ENCODE measurements at places on chromosomes 2 and 18.

- DNase-seq = peak; percentile 78
Observed at GRCh38 chr2:197152451-197153228, 157.9 kb downstream of the ANKRD44 start.

GRCh38 chr2:156476850-156477206, 40.6 kb downstream of the GPD2 start:
- peak; percentile 57 for DNase-seq

GRCh38 chr2:127226520-127227263, 6.6 kb upstream of the CYP27C1 start:
- DNase-seq = peak; percentile 69

- DNase-seq = no peak
Observed at GRCh38 chr2:235705296-235705695, 211.5 kb downstream of the AGAP1 start.

- no peak for DNase-seq
Observed at GRCh38 chr2:96157649-96158553, 12.7 kb upstream of the DUSP2 start.

- DNase-seq = no peak
Observed at GRCh38 chr2:96771796-96772618, 11.3 kb downstream of the CNNM4 start.

DNA sequence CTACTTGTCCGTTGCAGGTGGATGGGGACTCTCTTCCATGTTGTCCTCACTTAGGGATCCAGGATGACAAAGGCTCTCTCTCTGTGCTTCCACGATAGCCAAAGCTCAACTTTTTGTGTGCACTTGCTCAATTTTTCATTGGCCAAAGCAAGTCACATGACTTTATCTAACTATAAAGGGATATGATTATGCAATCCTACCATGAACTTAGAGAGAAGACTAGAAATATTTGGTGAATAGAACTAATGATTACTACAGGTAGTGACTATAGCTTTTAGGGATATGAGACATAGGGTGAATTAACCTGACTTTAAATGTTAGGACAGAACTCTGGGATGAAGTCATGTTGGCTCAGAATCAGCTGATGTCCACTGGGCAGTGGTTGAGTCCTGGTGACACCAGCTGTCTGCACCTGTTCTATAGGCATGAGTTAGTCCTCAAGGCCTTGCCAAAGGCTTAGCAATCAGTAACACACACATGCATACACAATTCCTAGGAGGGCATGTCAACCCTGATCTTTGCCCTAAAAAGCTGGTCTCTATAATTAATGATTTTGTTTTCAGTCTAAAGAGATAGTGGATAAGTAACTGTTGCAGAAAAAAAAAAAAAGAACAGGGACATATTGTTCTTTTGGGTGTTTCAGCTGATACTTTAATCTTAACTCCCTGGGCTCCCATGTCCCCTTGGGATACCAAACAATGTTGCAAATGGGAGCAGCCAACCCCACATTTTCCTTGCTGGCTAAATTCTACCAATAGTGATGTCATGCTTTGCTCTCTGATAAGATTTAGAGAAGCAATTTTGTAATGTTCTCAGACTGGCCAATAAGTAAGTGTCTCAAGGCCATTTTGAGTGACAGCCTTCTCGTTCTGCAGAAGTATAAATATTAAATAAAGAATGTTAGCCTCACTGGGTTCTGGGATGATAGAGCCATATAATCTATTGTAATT, 12.5 kb upstream of the HK2 start:
- DNase-seq = no peak

DNA sequence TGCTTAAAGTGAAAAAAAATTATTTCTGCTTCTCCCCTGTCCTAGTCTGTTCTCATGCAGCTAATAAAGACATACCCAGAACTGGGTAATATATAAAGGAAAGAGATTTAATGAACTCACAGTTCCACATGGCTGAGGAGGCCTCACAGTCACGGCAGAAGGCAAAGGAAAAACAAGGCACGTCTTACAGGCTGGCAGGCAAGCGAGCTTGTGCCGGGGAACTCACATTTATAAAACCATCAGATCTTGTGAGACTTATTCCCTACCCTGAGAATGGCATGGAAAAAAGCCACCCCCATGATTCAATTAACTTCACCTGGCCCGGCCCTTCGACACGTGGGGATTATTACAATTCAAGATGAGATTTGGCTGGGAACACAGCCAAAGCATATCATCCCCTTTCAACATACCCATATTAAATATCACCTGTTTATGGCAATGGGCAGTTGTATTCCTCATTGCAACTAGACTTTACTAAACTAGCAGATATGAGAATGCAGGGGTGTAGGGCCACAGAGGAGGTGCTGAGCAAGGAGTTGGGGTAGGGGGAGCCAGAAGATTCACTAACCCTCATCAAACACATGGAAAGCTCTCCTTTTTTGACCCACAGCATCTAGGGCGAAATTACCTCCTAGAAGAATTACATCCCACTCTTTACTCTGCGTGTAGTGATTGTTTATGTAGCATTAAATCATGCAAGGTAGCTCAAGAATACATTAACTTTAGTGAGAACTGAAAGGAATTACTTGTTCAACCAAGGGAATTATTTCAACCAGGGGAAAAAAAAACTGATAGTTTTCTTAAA, 183.3 kb upstream of the DOK6 start:
- DNase-seq = no peak

DNA sequence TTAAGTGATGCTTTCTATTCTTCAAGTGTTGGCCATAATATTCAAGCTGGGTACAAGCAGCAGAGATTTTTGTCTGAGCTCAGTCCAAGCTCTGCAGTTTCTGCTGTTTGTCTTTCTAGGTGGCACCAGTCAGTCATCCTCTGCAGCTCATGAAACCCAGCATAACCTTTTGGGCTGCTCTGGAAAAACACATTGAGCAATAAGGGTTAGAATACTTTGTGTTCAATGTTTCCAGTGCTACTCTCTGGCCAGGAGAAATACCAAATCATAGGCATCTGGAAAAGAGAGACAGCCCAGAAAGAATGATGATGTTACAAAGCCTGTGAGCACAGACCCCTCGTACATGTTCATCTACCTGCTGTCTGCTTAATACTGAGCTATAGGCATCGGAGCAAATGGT, 19.5 kb upstream of the WIPF1 start:
- DNase-seq = peak; percentile 76

DNA sequence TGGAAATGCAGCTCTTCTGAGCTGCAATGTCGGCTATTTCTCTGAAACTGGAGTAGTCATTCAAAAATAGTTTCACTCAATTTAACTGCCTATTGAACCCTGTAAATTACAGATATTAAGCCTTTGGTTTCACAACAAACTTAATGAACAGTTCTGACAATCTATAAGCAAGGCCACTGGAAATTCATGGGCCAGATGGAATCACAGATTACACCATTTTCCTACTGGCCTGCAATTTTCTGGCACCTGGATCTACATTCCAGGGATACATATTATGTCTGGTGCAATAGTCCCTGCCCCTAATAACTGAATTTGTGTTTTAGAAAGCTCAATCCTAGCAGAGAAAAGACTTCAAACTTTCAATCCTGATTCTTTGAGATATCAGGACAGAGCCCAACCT, 551.7 kb downstream of the RNF144A start:
- DNase-seq = no peak

DNA sequence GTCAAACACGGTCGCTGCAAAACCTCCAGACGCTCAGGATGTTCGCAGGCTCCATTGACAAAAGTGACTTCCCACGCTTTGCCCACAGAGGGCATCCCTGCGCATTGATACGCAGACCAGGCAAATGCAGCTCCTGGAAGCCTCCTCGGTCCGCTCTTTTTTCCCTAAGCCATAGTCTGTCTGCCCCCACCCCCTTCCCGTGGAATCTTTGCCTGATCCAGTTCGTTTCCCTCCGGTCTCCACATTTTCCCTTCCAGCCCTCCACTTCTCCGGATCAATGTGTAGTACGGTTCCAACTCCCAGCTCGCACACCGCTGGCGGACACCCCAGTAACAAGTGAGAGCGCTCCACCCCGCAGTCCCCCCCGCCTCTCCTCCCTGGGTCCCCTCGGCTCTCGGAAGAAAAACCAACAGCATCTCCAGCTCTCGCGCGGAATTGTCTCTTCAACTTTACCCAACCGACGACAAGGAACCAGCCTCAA, at the start of gene DCC:
Gene DCC (plus strand): TSS at position 307 of the 481 bp plus-strand sequence. CDS start 591 bp downstream, outside the sequence.
- DNase-seq = peak; percentile 38

GRCh38 chr2:230798769-230799399, 65.9 kb upstream of the ITM2C start:
- peak; percentile 31 for DNase-seq

DNA sequence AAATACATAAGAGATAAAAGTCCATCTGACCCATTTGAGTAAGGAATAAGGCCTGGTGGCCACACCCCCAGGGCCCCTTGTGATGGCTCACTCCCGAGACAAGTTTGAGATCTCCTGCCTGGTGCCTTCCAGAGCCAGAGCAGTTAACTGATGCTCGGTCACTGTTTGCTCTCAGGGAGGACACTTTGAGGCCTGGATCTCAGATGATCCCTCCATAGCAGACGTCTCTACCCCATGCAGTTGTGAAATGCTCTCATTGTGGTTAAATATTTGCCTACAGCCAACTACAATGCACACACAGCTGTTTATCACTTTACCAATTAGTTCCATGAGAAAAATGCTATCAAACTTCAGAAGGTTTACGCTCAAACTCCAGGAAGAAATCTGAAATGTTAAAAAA, 12.3 kb downstream of the GYPC start:
- no peak for DNase-seq

DNA sequence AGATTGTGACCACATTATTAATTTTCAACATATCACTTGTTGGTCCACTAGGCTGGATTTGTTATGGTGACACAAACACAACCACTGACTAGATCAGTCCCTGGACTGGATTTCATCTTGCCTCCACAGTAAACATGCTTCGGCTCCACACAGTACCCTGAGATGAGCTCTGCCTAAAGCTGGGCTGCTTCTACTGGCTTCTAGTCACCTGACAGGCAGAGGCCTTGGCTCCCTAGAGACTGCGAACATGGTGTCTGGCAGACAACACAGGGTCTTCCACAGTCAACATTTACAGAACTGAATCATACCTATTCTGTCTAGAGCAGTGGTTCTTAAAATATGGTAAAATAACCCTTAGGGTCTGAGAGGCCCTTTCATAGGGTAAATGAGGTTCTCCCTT, 69.2 kb downstream of the RIT2 start:
- no peak for DNase-seq

- DNase-seq = no peak
Observed at GRCh38 chr2:189261916-189262315, 82.4 kb upstream of the COL5A2 start.
